ENCODE measurements at places on chromosomes 5 and 9.
A peak's percentile ranks its signal among the peaks of the same experiment; 100 is the strongest.

- no peak for ATAC-seq
These were observed 31.4 kb upstream of the PHYKPL start for GRCh38 chr5:178264044-178264443.

- ATAC-seq: no peak
These were observed 126.7 kb downstream of the ARSB start for GRCh38 chr5:78858364-78858763.

- ATAC-seq: peak; percentile 71
These were observed 223.8 kb upstream of the CLINT1 start for GRCh38 chr5:158082696-158083287.

- no peak for ATAC-seq
These were observed 9.0 kb downstream of the BRD9 start for GRCh38 chr5:883475-884181.

- peak; percentile 84 for ATAC-seq
These were observed 9.1 kb upstream of the AK3 start for GRCh38 chr9:4750023-4750673.

- ATAC-seq: no peak
These were observed 17.5 kb upstream of the GPX3 start for GRCh38 chr5:151002681-151003502.

GRCh38 chr5:88808153-88808552 is 74.8 kb downstream of the MEF2C start:
- no peak for ATAC-seq

- no peak for ATAC-seq
These were observed 81.8 kb upstream of the FANCC start for GRCh38 chr9:95399261-95399660.

GRCh38 chr5:153542536-153542935 is 52.1 kb downstream of the GRIA1 start:
- ATAC-seq: peak; percentile 21

DNA sequence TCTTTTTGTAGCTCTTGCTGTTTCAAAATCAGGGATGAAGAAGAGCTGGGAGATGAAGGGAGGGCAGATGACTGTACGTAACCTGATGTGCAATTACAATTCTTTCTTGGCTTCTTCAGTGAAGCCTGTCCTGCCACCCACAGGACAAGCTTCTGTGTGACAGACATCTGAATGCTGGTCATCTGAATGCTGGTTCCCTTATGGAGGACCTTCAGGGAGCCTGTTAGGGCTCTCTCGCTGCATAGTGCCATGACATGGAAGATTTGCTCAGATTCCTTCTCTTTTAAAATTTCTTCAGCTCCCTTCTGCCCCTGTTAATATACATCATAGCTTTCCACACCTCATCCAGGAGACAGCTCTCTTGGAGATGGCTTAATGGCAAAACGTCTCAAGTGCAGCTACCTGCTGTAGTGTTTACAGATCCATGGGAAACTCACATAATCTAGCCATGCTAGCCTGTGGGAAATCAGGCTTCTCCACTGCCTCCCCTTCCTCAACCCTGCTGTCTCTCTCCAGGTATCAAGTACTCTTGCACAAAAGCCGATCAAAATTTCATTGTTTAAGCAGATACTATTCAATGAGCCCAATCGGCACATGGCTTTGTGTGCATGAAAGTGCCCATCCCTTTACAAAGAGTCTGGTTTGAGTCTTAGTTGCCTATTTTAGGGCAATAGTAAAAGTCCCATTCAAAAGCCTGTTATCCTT is 134.6 kb downstream of the RAB3C start:
- no peak for ATAC-seq

DNA sequence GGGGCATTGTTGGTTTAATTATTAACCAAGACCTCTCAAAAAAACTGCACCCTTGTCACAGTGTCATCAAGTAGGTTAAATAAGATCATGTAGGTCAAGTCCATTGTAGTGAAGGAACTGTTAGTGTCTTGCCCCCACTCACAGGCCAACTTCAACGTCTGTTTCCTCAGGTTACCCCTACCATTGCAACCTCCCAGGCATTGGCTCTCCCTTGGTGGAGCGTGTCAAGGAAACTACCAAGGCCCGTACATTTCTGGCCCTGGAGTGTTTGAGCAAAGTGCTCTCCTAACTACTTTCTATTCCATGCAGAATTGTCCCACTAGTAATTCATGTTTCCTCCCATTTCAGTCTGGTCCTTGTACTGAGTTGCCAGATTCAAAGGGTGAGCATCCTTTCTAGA is 167.5 kb downstream of the MEF2C start:
- ATAC-seq: no peak

GRCh38 chr9:111301195-111301594 is 28.8 kb downstream of the OR2K2 start:
- no peak for ATAC-seq

DNA sequence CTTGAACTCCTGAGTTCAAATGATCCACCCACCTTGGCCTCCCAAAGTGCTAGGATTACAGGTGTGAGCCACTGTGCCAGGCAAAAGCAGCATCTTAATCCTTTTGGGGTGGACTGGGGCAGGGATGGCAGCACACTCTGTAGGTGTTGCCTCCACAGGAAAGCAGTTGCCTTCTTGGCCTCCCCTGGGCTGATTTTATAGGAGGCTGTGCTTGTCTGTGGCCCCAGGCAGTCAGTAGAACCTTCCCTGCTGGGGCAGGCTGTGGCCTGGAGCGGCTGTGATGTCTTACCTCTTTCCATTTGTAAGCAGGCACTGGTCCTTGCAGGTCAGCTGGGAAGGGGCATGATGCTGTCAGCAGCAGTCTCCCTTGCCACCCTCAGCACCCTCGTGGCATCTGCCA is 49.8 kb downstream of the PRRC2B start:
- no peak for ATAC-seq

DNA sequence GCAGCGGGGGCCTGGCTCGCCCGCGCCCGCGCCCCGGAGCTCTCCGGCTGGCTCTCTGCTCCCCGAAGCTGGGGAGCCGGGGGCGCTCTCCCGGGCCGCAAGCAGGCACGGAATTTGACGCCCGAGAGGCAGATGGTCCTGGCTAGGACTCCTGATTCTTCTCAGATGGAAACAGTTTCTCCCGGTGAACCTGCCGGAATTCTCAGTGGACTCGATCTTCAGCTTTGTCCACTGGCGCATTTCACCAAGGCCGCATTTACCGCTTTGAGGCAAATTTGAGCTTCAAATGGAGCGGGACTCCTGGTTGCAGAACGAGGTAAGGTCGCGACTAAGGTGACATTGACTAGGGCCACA is 305.7 kb upstream of the KCNN2 start:
- ATAC-seq: peak; percentile 29

DNA sequence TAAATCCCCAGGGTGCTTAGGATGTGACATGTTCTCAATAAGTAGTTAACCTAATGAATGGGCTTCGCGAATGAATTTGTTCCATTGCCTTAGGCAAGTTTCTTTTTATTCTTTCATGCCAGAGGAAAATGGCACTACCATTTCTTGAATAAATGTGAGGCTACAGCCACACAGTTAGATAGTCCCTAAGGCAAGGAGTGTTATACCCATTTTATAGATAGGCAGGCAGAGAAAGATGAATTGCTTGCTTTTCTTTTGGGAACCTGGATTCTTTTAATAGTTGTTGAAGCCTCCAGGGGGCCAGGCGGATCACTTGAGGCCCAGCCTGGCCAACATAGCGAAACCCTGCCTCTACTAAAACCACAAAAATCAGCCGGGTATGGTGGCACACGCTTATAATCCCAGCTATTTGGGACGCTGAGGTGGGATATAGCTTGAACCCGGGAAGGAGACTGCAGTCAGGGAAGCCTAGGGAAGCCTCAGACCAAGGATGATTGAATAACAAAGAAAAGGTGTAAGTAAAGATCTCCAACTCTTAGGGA is 943 bp downstream of the NOP16 start:
- ATAC-seq: no peak

DNA sequence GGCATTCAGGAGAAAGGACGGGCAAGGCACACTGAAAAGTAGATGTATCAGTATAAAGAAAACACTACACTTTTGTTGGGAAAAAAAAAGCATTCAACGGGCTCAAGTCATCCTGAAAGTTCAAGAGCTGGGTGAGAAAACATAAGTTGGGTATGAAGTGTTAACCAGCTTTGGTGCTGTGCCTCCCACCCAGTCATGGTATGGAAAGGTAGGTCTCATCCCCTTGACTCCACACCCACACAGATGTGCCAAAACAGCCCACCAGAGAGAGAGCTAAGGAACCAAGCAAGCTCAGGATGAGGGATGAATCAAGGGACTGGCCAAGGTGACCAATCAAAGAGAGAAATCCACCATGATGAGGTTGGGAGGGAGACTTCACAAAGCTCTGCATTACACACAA is 54.7 kb downstream of the ESM1 start:
- no peak for ATAC-seq

- no peak for ATAC-seq
These were observed 1.6 kb upstream of the NOL6 start for GRCh38 chr9:33475357-33475756.

GRCh38 chr9:130039528-130040147 is 3.4 kb downstream of the FNBP1 start:
- ATAC-seq: no peak

GRCh38 chr9:136078498-136079011 is 16.5 kb downstream of the NACC2 start:
- ATAC-seq: no peak

DNA sequence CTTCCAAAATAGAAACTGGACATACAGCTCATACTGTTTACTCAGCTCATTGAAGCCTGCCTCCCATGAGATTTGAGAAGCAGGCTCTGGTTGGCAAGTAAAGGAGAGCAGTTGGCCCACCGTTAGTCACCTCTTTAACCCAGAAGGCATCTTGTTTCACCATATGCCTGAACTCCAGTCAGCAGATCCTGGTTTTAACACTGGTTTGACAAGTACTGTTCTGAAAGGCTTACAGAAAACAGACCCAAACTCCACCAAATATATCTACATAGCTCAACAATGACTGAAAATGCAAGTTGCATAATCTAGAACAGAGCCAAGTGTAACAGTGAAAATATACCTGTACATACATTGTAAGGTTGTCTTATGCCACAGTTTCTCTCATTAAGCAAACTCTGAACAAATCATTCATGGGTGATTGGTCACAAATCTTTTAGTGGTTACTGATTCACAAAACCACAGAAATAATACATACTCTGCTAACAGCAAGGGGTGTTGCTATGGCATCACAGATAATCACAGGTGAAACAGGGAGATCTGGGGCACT is 198.8 kb downstream of the BNC2 start:
- peak; percentile 83 for ATAC-seq

- ATAC-seq: no peak
These were observed 70.4 kb downstream of the MVB12B start for GRCh38 chr9:126397056-126397455.

GRCh38 chr5:75510836-75511434 is 494 bp downstream of the CERT1 start:
- ATAC-seq: peak; percentile 64

DNA sequence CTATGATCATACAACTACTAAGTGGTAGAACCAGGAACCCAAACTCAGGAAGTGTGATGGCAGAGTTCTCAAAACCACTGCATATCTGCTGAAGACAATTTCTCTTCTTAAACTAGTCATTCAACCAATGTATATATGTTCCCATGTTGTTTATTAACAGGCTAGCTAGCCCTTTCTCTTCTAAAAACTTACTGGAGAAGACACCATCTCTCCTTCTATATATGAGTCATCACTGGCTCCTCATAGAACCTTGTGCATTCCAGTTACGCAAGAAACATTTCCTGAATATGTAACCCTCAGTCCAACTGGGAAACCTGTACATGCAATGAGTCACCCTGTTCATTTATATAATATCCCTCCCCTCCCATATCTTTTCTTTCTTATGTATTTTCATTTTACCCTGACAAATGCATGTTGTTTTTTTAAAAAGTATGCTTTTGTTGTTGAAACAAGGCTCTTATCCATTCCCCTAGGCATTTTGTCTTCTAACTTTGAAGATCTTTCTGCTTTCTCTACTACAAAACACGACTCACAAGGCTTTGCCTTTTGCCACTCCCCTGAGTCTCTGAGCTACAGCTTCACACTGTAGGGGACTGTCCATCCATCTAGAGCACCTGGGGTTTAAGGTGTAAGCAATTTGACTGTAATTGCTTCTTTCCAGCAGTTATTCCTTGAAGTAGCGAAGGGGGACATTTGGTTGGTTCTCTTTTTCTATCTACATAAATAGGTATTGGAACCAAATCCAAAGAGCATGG is 119.5 kb downstream of the ANXA1 start:
- peak; percentile 24 for ATAC-seq

DNA sequence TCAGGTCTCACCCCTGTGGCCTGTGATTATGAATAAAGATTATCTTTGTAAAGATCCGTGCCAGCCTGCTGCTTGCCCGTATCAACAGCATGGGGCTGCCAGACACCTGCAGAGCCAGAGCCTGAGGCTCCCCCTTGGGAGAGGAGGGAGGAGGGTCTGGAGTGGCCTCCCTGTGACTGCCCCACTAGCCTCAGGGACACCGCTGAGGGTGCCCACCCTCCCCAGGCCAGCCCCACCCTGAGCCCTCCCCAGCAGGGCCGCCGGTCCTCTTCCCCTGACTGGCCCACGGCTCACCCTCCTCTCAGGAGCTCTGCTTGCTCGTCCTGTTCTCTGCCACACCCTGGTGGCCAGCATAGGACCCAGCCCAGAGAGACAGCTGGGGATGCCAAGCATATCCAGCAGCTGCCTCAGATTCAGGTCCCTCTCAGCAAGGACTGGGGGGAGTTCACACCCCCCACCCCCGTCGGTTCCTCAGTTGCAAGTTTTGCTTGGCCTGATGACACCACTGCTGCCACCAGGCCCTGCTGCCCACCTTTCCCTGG is 1.9 kb downstream of the SSNA1 start:
- no peak for ATAC-seq

- no peak for ATAC-seq
These were observed 31.9 kb downstream of the CCDC125 start for GRCh38 chr5:69300537-69301203.

- ATAC-seq: peak; percentile 40
These were observed 8.3 kb upstream of the YTHDC2 start for GRCh38 chr5:113505181-113505580.

DNA sequence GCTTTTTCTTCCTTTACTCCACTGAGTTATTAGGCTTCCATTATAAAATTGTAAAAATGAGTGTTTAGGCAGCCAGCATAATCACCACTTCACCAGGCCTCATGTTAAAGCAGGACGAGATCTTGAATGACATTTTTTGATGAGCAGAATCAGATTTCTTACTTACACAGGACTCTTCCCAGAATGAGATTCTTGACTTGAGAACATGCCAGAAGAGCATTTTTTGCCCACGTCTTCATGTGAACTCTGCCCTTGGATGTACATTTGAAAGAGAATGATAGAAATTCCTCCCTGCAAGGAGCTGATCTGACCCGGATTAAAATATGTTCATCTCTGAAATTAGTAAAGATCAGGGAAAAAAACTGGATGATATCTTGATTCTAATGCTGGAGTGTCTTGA is 212.1 kb upstream of the ADRA1B start:
- ATAC-seq: peak; percentile 51

GRCh38 chr5:91150234-91150633 is 232.9 kb downstream of the ARRDC3 start:
- no peak for ATAC-seq

DNA sequence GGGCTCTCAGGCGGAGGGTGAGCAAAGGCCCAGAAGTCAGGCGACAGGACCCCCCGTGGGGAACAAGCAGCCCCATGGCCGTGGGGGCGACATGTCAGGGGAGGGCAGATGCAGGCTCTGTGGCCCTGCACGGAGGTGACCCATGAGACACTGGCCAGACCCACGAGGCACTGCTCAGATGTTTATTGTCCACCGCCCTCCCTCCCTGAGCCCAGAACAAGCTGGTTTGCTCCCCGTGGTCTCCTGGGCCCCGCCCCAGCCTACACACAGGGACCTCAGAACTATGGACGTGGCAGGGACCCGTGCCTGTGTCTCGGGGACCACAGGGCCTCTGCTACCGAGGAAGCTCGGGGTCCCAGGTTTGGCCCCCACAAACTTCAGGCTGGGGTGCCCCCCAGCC is 1.9 kb downstream of the FUT7 start:
- ATAC-seq: no peak

GRCh38 chr5:103207011-103207410 is 51.6 kb upstream of the MACIR start:
- ATAC-seq: no peak
